ENCODE measurements at places on chromosomes 16 and 17.

GRCh38 chr17:19336938-19337711, 25.4 kb downstream of the B9D1 start:
- no peak for DNase-seq

GRCh38 chr17:50482516-50482915, 3.9 kb downstream of the RSAD1 start:
- peak; percentile 98 for DNase-seq

GRCh38 chr17:59439262-59439661, 107.8 kb downstream of the YPEL2 start:
- no peak for DNase-seq

GRCh38 chr17:27345141-27345904, 51.4 kb downstream of the WSB1 start:
- DNase-seq = peak; percentile 97

DNA sequence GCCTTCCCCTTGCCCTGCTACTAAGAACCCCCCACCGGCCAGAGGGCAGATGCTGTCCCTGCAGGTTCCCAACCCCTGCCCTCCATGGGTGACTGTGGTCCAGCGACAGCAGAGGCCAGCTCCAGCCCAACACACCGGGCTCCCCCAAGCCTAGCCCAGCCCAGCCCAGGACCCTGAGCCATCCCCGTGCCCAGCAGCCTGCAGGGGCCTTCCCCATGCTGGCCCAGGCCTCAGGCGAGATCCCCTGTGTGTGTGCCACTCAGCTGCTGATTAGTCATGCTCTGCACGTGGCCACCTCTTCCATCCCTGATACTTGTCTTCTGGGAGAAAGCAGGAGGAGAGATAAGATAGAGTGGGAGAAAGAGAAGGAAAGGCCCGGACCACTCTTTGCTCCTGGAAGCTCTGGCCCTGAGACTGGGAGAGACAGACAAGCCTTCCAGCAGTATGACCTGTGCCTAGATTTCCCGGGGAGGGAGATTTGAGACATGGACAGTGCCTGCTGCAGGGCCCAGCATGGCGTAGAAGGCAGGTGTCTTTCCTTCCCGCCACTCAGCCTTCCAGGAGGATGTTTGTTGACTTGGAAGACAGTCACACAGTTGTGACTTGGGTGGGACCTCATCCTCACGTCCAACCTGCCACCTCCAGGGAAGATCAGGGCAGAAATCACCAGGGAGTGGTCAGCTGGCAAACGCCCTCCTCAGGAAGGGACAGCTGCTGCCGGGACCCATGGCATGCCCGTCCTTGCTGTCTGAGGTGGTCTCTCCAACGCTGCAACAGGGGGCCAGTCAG, 41.3 kb upstream of the RASD1 start:
- no peak for DNase-seq

DNA sequence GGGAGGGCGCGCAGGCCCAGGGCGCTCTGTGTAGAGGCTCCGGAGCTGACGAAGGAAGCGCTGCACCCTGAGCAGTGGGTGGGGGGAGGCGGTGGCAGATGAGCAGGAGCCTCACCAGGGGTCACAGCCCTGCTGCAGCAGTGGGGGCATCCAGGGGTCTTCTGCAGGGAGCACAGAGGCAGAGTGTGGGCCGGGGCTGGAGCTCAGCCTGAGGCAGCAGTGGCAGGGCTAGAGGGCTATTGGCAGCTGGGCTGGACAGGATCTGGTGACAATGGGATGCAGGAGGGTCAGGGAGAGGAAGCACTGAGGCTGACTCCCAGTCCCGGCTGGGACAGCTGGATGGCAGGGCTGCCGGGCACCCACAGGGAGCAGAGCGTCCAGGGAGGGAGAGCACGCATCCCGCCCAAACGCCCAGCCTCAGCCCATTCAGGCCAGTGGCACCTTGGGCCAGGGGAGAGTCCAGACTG, 21.0 kb downstream of the KDM8 start:
- DNase-seq = no peak

DNA sequence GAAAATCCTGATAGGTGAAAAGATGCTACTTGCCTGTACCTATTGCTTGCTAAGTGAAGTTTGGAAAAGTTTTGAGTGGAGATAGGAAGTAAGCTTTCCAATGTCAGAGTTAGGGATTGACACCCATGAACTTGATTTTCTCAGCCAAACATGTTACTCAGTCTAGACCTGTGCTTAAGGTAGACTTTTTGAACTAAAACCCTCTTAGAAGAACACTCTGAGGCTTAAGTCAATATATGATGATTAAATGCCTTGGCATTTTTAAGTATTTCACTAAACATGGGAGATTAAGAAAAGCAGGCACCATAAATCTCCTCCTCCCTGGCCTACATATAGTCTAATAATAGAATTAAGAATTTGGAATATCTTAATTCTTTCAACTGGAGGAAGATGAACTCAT, 785.6 kb upstream of the SOX9 start:
- no peak for DNase-seq

Measured in ACHN (cell line).